ENCODE measurements at places on chromosomes 13 and 19.

DNA sequence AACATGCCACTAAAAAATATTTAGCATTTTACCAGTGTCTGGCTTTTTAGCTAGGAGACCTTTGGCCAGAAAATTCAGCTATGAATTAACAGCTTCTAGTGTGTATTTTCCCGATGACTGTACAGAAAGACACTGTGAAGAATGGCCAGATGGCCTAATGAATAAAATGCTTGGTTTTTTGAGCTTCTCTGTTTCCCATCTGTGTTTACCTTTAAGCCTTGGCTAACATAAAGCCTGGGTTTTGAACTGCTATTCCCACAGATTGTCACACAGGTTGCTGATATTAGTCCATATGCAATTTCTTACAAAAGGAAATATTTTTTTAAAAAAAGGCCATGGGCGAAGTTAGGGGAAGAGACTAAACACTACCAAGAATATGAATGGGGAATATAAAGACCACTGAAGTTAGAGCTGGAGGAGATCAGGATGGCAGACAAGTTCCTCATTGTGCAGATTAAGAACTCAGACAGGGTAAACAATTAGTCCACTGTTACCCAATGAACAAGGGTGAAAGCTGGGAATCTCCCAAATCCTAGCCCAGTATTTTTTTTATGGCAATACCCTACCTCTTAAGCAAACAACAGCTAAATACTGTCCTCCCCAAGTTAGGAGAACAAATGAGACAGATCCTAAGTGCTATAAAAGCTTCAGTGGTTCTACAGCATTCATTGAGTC is 95.1 kb downstream of the DCT start:
- DNase-seq, result no peak

DNA sequence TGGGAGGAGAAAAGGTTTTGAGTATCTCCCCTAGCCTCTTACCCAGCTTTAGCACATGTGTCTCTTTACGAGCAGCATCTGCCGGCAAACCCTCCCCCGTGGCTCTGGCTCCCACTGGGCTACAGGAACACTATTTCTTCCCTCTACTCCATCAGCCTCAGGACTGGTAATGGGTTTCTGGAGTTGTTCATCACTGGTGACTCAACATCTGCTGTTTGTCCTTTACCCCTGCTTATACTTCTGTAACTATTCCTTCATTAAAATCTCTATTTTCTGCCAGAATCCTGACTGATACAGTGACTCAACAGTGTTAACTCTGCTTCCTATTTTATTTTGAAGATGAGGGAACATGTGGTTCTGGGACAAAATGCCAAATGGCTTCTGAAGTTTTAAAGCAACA is 437.3 kb upstream of the HTR2A start:
- no peak for DNase-seq

GRCh38 chr13:24217601-24218281 is 57.2 kb downstream of the SPATA13 start:
- DNase-seq, result no peak

GRCh38 chr19:54418030-54418929 is 3.0 kb downstream of the TTYH1 start:
- peak; percentile 39 for DNase-seq

DNA sequence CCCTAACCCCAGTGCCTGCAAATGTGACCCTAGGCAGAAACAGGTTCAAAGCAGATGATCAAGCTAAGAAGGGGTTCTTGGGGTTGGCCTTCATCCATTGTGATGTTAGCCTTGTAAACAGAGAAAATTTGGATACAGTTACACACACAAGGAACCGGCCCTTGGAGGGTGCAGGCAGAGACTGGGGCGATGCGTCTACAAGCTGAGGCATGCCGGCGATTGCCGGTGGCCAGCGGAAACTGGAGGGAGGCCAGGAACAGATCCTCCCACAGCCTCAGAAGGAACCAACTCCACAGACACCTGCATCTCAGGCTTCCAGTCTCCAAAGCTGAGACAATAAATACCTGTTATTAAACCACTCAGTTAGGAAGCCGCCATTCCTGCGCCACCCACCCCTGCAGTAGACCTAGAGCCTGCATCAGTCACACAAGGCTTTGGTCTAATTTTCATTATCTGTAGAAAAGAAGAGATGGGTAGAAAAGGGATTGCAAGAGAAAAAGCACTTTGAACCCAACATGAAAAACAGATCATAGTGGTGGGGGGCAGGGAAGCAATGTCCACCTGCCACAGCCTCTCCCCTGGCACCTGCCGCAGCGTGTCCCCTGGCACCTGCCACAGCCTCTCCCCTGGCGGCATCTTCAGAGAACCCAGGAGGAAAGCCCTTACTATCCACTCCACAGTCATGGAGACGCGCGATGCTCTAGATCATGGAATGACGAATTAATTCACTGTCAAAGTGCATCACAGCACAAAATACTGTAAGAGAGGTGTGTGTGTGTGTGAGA is 119.7 kb upstream of the SOX1 start:
- DNase-seq, result no peak

- DNase-seq, result no peak
Observed at GRCh38 chr13:34474187-34474868, 467.7 kb upstream of the NBEA start.

- no peak for DNase-seq
Observed at GRCh38 chr13:96825653-96826052, 168.6 kb downstream of the OXGR1 start.

DNA sequence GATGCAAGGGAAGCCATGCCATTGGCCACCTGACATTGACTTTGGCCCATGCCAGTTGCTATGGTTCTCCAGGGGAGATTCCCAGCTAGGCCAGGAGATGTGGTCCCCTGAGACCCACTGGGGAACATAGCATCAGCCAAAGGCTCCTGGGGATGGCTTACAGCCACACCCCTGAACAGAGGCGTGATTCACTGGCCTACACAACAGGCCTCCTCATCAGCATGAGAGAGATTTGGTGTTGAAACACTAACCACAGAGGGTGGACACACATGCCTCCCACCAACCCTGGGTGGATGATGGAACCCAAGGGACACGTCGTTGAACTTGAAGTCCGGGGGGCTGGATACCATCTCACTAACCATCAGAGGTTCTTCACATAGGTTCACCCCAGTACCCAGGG is 14.4 kb downstream of the IQCN start:
- no peak for DNase-seq

- no peak for DNase-seq
Observed at GRCh38 chr13:65479692-65480091, 1750.4 kb downstream of the PCDH9 start.

GRCh38 chr13:82833923-82834322 is 1048.4 kb downstream of the SLITRK1 start:
- DNase-seq, result no peak

- DNase-seq, result no peak
Observed at GRCh38 chr13:36912973-36913372, 7.1 kb downstream of the SMAD9 start.

DNA sequence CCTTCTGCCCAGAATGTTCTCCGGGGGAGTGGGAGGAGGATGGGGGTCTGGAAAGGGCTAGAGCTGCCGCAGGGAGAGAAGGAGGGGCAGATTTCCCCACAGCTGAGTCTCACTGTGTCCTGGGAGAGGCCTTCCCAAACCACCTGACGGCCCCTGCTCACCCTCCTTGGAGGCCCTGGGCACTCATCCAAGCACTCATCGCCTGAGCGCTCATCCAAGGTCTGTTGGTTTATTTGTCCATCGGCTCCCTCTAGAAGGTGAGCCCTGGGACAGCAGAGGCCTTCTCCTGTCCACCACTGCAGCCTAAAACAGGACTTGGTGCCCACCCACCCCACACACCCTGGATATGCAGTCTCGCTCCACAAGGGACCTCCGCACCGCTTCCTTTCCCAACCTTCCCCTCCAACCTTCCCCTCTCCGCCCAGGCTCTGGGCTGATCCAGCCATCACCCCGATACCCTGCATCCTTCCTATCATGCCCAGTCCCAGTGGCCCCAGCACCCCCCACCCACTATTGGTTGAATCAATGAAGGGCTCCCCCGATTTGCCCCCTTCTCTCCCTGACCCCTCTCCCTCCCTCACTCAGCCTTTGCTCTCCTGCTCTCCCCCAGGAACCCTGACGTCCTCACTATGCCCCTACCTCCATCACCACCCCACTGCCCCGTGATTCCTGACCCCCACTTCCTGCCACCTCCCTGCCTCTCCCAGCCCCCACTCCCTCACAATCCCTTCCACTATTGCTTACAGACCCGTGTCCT is 1.7 kb downstream of the UBXN6 start:
- no peak for DNase-seq

- DNase-seq, result peak; percentile 97
Observed at GRCh38 chr19:14405758-14406644, 13.1 kb downstream of the DDX39A start.

Measured in HAP-1 (cell line).